Stimulated activated CD4-positive, alpha-beta T cell treated with anti-CD3 and anti-CD28 coated beads, TNF-alpha, amount 100 ng/mL, for 24 hours (primary cell): ENCODE measurements at places on chromosomes 1 and 21.

DNA sequence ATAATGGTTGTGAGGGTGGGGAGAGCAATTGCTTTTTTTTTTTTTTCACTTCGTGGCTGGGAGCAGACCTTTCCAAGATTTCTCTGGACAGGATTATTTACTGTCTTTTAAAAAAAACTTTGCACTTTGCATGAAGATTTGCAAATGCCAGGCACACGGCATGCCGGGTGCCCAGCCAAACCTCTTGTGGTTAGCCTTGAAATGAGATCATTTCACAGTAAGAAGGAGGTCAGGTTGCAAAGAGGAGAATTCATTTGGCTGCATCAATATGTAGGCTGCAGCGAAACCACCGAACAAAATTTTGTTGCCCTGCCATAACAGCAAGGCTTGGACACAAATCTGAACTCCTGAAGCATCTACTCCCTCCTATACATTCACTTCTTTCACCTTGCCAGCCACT lies 36.5 kb upstream of the KCND3 start:
- DNase-seq: no peak

- DNase-seq: no peak
These were observed 121.2 kb downstream of the LMX1A start for GRCh38 chr1:165235155-165235776.

- DNase-seq: no peak
These were observed 11.2 kb upstream of the FGGY start for GRCh38 chr1:59285691-59286090.

DNA sequence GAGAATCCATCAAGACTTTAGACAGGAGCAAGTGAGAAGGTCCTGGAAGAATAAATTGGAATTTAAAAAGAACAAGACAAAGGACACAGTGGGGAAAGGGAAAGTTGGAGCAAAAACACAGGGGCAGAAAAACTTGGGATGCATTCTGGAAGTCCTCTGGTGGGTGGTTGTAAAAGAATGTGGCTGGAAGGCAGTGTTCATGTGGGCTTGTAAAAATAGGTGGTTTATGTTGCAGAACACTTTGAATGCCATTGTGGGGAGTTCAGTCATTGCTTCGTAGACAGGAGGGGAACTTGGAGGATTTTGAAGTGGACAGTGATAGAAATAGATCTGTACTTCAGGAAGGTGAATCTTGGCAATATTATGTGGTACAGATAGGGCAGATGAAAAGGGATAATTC lies 15.2 kb downstream of the KIF1B start:
- no peak for DNase-seq

DNA sequence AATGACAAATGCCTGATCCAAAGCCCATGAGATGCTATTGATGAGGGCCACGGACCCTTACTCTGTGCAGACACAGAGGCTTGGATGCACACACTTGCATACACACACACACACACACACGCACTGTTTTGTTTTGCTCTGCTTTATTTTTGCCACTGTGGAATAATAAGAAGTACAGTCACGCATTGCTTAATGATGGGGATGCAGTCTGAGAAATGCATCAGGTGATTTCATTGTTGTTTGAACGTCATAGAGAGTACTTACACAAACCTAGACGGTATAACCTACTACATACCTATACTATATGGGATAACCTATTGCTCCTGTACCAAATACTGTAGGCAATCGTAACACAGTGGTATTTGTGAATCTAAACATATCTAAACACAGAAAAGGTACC lies 104.4 kb downstream of the RHOU start:
- DNase-seq: no peak

DNA sequence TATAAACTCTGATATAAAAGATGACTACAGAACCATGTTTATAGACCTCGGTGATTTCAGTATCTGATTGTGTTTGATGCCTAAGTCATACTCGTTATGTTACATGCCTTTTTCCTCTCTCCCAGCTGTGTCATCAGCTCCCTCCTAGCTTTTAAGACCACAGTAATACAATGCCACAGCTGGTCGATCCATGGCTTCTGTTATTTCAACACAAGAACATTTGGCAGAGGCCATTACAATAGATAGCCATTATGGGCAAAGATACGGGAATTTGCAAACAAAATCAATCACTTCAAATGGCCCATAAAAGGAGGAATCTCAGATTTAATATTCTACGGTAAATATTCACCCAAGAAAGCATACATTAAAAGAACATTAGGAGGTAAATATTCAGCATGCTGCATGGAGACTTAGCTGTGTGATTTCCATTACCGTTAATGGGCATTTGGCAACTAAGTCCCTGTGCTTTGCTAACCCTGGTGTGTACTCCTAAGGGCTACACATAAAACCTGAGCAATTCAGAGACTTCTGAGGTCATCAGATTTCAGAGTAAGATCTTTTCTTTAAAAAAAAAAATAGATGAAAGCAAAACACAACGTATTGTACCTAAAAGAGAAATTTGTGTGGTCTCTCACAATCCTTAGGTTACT lies 153.4 kb downstream of the PIGK start:
- no peak for DNase-seq

GRCh38 chr1:213541641-213542040 lies 446.1 kb upstream of the PROX1 start:
- no peak for DNase-seq

DNA sequence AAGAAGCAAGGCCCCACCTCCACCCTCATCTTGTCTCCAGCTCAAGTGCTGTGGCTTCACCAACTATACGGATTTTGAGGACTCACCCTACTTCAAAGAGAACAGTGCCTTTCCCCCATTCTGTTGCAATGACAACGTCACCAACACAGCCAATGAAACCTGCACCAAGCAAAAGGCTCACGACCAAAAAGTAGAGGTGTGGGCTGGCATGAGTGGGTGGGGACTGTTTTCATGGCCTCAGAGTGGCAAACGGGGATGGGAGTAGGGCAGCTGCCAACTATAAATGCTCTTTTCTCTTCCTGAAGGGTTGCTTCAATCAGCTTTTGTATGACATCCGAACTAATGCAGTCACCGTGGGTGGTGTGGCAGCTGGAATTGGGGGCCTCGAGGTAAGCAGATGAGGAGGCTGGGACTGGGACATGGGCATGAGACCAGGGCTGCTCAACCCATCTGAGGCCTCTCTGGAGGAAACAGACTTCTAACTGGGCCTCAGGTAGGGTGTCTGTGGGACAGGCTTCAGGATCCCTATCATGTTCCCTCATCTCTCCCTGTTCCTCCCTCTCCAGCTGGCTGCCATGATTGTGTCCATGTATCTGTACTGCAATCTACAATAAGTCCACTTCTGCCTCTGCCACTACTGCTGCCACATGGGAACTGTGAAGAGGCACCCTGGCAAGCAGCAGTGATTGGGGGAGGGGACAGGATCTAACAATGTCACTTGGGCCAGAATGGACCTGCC lies 8.8 kb upstream of the P3R3URF start:
- DNase-seq: peak; percentile 56

GRCh38 chr1:23478896-23479665 lies 4.9 kb downstream of the ASAP3 start:
- no peak for DNase-seq

DNA sequence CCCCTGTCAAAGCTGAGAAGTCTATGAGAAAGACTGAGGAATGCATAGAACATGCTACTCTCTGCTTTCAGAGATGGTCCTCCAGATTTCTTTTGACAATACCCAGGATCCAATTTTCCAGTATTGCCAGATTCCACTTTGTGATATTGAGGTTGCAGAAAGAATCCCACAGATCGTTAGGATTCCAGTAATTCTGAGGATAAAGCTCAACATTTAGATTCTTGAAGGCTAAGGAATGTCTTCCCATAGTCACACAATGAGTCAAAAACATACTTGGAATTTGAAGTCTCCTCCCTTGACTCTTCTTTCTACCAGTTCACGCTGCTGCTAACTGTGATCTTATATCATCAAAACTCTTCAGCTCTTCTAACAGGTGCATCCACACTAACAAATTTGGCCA lies 57.1 kb downstream of the TNFSF18 start:
- DNase-seq: no peak

GRCh38 chr1:178726087-178726517 lies 1.1 kb downstream of the RALGPS2 start:
- DNase-seq: peak; percentile 20

- no peak for DNase-seq
These were observed 12.6 kb upstream of the DENND1B start for GRCh38 chr1:197787623-197788536.

GRCh38 chr1:225908773-225909172 lies 15.3 kb downstream of the PYCR2 start:
- DNase-seq: no peak

DNA sequence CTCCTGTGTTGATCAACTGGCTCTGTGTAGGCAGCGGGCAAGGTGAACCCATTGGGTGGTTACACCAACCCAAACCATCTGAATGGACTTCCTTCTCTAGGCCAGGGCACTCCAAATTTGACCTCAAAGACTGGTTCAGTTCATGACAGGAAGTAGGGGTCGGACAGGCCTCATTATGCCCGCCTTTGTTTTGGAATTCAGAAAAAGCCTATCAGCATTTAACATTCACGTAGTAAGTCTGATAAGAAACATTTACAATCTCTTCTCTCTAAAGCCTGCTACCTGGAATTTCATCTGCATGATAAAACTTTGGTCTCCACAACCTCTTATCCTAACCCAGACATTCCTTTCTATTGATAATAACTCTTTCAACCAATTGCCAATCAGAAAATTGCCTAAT lies 97.1 kb upstream of the ETV3 start:
- no peak for DNase-seq

- no peak for DNase-seq
These were observed 1.2 kb downstream of the GART start for GRCh38 chr21:33540711-33541104.

GRCh38 chr21:17002594-17003257 lies 510.1 kb upstream of the CXADR start:
- no peak for DNase-seq

GRCh38 chr1:108012553-108012952 lies 47.6 kb upstream of the VAV3 start:
- DNase-seq: no peak

- DNase-seq: no peak
These were observed 481.2 kb downstream of the COL11A1 start for GRCh38 chr1:102627145-102627544.

DNA sequence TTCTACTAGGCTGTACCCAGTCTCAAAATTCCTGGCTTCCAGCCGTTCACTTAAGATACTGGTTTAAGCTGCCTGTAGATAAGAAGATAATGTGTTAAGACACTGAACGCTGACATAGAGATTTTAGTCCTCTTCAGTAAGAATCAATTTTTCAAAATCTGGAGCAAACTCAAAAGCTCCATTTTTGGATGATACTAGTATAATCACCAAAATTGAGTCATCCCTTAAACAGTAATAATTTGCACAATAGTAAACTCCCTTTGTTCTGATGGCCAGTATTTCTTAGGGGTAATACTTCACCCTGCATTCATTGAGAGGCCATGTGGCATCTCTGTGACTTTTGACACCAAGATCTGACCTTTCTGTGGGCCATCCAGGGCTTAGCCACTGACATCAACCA lies 299.8 kb upstream of the USP25 start:
- DNase-seq: no peak

GRCh38 chr1:41663671-41664400 lies 179.4 kb upstream of the EDN2 start:
- DNase-seq: no peak

- no peak for DNase-seq
These were observed 14.5 kb upstream of the CCDC185 start for GRCh38 chr1:223378754-223379153.
